ENCODE measurements at places on chromosomes 4 and X. TPM values are rescaled to one million over a fixed set of nuclear protein-coding genes. Genes with fewer than 3 reads are reported as not detected.

GRCh38 chr4:151960449-151961230 lies 199.8 kb upstream of the GATB start:
- DNase-seq = no peak

DNA sequence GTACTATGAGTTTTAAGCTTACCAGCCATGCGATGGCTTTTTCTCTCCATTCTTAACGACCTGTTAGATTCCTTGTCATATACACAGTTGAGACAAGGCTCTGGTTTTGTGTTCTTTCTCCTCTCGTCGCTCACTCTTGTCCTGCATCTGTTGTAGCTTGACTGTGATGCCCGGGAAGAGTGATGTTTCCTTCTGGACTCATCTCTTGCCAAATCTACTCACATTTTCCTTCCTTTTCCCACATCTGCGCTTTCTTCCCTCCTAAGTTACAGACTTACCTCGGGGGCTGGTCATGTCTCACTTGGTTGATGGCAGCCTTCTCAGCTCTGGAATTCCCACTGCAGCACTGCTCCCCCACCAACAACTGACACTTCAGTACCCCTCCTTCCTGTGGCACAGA lies 4.8 kb upstream of the MAP7D3 start:
- DNase-seq = no peak

GRCh38 chr4:117700111-117700892 lies 334.0 kb upstream of the NDST3 start:
- DNase-seq = no peak

GRCh38 chr4:25654971-25655963 lies at the start of gene SLC34A2:
Gene SLC34A2, plus strand, starts transcription at chr4:25655851. Its CDS starts 6,650 bp downstream, at chr4:25662501.
- no peak for DNase-seq

DNA sequence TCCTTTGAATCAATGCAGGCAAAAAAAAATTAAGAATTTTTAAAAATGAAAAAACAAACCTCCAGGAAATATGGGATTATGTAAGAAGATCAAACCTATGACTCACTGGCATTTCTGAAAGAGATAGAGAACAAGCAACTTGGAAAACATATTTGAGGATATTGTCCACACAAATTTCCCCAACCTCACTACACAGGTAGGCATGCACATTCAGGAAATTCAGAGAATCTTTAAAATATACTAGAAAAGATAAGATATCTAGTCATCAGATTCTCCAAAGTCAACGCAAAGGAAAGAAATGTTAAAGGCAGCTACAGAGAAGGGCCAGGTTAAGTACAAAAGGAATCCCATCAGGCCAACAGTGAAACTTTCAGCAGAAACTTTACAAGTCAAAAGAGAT lies 85.6 kb downstream of the ANTXR2 start:
- no peak for DNase-seq

DNA sequence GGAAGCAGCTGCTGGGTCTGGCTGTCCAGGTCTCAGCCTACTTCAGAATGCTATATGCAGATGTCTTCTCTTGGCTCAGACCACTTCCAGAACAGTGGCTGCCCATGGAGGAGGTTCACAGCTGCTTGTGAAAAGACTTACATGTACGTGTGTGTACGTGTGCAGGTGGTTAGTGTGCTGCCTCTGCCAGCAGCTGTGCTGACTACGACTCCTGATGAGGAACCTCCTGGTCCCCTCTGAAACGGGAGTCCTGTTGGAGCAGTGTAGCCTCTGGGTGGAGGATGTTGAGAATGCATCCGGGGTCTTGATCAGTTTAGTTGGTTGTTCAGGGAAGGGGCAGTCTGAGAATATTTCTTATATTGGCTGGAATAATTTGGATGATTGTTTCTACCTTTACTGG lies 155.9 kb upstream of the WDR1 start:
- no peak for DNase-seq

DNA sequence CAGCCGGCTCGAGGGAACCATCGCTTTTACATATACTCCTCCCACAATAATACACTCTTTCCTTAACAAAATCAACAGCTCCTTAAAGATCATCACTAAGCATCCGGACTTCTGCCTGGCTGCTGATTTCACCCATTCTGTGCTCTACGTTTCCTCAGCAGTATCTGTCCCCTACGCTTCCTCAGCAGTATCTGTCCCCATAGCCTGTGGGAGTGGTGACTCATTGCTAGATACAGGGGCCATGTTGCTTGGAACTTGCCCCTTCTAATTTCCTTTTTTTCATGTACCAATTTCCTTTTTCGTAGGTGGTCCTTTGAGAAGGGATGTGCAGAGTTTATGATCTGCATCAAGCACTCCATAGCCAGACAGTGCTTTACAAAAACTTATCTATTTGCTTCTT lies 18.6 kb downstream of the MAP3K15 start:
- DNase-seq = no peak

DNA sequence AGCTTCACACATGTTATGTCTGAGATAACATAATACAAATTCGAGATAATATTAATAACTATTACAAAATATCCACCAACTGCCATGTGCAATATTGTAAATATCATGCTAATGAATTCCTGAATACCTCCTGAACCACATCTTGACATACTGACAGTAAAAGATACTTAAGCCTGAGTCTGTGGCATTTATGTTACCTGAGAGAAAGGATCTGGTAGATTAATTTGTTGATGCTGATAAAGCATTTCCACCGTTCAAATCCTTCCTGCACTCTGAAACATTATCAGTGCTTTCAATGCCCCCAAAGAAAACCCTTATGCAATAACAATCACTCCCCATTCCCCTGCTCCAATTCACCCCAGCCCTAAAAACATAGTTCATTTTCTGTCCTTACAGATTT lies 38.8 kb upstream of the ADGRA3 start:
- no peak for DNase-seq

The CXCL11 gene
- not detected for total RNA-seq

- DNase-seq = no peak
These were observed 79.8 kb downstream of the CLCN5 start for GRCh38 chrX:50002067-50002714.

GRCh38 chrX:153478746-153479145 lies 8.4 kb upstream of the HAUS7 start:
- no peak for DNase-seq

DNA sequence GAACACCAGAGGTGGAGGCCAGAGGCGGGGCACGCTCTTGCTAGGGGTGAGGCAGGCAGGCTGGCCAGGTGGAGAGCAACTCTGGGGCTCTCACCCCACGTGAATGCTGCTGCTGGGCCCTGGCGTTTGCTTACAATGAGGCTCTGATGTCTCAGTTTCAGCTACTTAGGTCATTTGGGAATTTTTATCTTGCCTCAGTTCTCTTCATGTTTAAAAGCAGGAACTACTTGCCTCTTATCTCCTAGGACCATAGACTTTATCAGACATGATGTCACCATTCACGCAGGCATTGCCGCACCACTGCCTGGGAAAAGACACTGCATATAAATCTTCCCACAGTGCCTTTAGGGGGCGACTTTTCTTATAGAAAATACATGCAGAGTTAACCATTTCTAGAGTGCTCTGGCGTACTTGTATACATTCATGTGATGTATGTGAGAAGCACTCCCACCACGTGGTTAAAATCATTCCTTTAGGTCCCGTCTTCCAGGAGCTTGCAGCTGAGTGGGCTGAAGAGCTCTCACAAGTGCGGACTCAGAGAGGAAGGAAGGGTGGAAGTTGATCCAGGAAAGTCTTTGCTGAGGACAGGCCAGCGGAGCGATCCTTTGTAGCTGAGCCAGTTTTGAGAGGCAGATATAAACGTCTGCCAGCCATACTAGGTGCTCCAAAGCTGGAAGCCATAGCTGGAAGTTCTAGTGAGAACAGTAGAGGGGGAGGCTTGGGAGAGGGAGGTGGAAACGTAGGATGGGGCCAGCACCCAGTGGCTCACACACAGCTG lies 84.3 kb upstream of the CLDN34 start:
- DNase-seq = no peak

GRCh38 chrX:1525583-1526355 lies 11.2 kb downstream of the P2RY8 start:
- no peak for DNase-seq

- no peak for DNase-seq
These were observed 27.8 kb upstream of the MAOB start for GRCh38 chrX:43910012-43910411.

GRCh38 chrX:3244955-3245354 lies 101.5 kb downstream of the MXRA5 start:
- DNase-seq = peak; percentile 12

DNA sequence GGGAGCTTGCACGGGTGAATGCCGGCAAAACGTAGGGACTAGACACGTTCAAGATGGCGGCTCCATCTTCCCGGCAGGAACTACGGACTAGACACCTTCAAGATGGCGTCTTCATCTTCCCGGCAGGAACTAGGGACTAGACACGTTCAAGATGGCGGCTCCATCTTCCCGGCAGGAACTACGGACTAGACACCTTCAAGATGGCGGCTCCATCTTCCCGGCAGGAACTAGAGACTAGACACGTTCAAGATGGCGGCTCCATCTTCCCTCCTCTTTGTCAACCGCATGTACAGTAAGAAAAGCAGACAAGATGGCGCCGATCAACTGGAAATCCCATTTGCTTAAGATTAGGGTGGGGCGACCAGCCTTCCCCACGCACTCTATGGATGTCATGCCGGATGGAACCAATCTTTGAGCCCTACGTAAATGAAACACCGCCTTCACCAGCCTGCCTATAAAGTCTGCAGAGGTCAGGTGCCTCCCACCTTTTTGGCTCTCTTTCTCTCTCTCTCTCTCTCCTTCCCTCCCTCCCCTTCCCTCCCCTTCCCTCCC lies 222.4 kb downstream of the CRLF2 start:
- no peak for DNase-seq

GRCh38 chrX:21438792-21439191 lies 64.6 kb downstream of the CNKSR2 start:
- DNase-seq = no peak

The NPY5R gene
- total RNA-seq = not detected

- no peak for DNase-seq
These were observed 333.3 kb downstream of the ANK2 start for GRCh38 chr4:113382704-113383103.

GRCh38 chr4:88320780-88321373 lies 36.5 kb upstream of the PPM1K start:
- DNase-seq = no peak

- DNase-seq = no peak
These were observed 158.8 kb downstream of the AFAP1 start for GRCh38 chr4:7780751-7781348.

The PGAM4 gene
- 0.22 TPM for total RNA-seq

- no peak for DNase-seq
These were observed 479.3 kb downstream of the INPP4B start for GRCh38 chr4:142366769-142367181.

DNA sequence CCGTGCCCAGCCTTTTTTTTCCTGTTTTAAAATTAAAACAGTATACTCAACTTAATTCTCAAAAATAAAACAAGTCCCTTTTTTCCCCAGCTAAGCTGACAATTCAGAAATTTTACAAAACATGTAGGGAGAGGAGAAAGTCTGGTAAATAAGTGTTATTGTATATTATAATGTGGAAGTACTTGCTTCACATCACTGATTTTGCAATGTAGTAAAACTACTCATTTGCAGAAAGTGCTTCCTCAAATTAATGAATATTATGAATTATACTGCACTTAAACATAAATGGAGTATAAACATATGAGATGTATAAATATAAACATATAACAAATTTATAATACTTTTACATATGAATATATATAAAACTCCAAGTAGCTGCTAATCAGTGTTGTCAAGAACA lies 11.6 kb upstream of the H2AZ1 start:
- DNase-seq = no peak

DNA sequence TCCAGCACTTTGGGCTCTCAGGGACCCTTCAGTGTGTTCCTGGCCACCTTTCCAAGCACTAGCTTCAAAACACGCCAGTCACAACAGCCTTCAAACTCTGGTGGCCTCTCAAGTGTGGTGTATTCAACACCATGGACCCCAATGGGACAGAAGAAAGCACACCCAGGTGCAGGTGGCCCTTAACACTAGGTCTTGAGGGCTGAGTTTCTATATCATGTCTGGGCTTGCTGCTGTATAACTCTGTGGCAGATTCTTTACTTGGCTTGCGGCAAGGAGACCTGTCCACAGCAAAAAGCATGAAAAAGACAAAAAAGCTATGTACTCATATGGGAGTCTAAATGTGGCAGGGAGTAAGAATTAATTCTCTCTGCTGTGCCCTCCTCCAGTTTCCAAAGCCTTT lies 23.1 kb downstream of the MSL3 start:
- DNase-seq = no peak

DNA sequence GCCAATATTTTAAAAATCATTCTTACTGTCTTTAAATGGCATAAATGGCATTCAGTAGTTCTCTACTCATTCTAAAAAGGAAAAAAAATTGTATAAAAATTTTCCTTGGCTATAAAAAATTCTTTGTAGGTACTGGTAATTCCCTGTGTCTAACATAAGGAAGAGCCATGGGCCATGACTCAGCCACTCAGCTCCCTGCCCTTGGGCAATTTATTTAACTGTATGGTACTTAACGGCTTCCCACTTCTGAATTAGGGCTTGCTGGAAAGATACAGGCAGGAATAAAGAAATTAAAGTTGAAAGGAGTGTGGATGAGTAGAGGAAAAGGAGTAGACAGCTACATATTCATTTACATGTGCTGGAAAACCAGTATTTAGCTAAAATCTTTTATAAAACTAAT lies 30.6 kb downstream of the ABHD18 start:
- peak; percentile 14 for DNase-seq

GRCh38 chr4:72974694-72975487 lies 94.6 kb downstream of the COX18 start:
- DNase-seq = no peak

The CRMP1 gene
- total RNA-seq = 0.07 TPM

DNA sequence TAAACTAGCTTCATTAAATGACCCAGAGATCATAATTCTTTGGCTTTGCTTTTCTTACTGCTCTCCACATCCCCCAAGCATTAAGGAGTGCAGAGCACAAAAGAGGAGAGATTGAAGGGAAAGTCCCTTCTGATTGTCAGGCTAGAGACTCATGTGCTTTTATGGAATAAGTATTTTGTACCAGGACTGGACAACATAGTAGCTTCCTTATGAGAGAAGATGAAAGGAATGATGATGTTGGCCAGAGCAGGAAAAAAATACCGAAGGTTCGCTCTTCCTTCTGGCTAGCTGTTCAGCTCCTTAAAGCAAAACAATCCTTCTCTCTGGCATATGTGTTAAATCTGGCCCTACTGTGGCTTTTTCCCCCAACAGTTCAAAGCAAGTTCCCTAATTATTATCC lies 53.1 kb downstream of the HOPX start:
- DNase-seq = no peak

- peak; percentile 95 for DNase-seq
These were observed 16.3 kb downstream of the CD99 start for GRCh38 chrX:2707334-2707760.

The CXCL10 gene
- not detected for total RNA-seq

GRCh38 chr4:82559735-82560120 lies 2.1 kb downstream of the TMEM150C start:
- no peak for DNase-seq

GRCh38 chr4:157779081-157779480 lies 393.7 kb downstream of the GASK1B start:
- no peak for DNase-seq

The FTSJ1 gene
- 93.3 TPM for total RNA-seq

The FGD1 gene
- 8.7 TPM for total RNA-seq

DNA sequence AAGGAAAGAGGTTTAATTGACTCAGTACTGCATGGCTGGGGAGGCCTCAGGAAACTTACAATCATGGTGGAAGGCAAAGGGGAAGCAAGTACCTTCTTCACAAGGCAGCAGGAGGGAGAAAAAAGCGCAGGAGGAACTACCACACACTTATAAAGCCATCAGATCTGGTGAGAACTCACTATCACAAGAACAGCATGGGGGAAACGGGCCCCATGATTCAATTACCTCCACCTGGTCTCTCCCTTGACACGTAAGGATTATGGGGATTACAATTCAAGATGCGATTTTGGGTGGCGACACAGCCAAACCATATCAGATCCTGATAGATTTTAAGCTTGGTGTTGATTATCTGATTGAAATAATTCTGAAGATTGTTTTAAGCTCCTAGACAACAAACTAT lies 218.7 kb downstream of the CBR4 start:
- no peak for DNase-seq

Measured in NCI-H460 (cell line).